ENCODE measurements at places on chromosomes 16 and 17.
A peak's percentile ranks its signal among the peaks of the same experiment; 100 is the strongest.

DNA sequence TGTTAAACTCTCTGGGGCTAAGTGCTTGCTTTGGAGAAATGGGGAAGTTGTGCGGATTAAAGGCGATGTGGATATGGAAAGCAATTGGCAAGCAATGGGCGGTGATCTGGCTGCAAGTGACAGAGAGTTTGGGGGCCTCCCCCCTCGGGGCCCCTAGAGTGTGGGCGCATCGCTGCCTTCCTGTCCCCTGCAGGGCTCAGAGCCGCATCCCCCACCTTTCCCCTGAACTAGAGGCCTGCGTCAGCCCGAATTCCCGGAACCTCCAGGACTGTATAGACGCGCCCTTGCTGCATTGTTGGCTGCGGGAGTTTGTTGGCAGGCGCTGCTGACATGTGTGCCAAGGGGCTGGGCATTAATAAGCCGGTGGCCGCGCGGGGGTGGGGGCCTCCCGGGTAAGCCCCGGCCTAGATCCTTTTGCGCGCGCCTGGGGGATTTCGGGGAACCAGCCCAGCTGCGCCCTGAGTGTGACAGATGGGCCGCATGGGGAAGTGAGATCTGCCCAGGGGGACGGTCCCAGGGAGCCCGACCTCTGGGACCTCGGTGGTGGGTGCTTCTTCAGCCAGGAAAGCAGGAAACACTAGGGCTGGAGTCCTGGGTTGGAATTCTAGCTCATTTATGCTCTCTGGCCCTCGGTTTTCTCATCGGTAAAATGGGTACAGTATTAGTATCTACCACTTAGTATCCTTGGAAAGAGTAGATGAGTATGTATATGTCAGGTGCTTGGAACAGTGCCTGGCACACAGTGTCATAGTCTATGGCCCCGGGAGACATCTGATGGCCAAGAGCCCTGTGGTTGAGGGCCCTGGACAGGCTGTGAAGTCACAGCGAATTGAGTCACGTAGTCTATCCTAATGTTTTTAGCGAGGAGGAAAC is 1.0 kb downstream of the EEF2K start:
- DNase-seq = peak; percentile 70

GRCh38 chr16:4266372-4266771 is 6.5 kb downstream of the TFAP4 start:
- DNase-seq = peak; percentile 39

DNA sequence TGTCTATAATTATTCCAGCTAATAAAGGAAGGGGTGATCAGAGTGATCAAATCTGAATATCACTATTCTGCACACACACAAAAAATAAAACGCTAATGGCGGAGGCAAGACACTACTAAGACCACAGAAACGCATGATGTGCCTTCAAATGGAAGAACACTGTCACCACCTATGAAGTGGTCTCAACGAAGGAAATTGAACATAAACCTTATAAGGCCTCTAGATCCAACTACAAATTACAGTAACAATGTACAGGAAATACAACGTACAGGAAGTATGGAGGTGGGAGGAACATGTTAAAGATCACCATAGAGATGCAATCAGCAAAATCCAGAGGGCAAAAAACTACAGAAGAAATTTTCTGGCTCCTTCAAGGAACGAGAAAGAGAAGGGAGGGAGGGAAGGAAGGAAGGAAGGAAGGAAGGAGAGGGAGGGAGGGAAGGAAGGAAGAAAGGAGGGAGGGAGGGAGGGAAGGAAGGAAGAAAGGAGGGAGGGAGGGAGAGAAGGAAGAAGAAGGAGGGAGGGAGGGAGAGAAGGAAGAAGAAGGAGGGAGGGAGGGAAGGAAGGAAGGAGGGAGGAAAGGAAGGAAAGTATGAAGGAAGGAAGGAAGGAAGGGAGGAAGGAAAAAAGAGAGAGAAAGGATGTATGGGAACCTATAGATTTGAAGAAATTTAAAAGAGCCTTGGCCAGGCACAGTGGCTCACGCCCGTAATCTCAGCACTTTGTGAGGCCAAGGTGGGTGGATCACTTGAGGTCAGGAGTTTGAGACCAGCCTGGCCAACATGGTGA is 3.1 kb upstream of the SGCA start:
- no peak for DNase-seq

- no peak for DNase-seq
Measured at GRCh38 chr17:43637563-43638323, 24.0 kb downstream of the MEOX1 start.

DNA sequence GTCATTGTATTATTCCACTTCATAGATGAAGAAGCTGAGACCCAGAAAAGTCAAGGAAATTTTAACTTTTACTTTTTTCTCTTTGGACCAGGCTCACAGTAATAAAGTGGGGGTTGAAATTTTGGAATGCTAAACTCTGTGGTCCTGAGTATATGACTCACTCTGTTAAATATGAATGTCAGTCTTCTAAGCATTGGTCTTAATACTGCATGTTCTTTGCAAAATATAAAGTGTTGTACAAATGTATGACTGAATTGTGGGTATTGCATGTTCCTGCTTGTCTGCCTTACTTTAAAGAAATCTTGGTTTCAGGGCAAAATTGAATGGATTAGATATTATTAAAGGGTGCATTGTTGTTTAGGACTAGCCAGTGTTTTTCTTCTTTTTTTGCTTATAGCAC is 950.8 kb upstream of the GOT2 start:
- no peak for DNase-seq

DNA sequence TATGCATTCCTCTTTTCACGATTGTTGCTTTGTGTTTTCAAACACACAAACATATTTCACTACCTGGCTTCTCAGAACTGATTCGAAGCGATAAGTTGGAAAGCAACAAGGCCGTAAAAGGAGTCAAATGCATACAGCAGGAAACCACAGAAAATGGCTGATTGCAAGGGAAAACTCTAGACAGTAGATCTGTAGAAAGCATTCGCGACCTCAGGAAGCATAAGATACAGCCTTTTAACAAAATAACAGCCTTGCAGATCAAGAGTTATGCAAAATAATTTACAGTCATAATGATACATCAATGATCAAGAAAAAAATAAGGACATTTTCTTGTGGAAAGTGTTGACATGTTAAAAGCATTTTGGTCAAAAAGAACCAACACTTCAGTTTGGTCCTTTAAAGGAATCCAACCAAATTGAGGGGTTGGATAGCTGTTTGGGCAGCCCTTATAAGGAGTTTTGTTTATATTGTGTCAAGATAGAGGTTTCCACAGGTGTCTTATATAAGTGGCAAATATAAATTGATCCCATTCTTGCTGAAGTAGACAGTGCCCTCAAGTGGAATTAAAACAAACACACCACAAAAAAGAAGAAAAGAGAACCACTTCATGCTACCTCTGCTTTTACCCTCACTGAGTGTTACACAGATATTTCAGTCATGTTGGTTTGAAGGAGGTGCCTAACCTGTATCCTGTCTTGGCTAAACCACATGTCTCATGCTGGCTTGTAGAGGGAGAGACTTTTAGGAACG is 5.5 kb downstream of the CYLD start:
- peak; percentile 32 for DNase-seq

DNA sequence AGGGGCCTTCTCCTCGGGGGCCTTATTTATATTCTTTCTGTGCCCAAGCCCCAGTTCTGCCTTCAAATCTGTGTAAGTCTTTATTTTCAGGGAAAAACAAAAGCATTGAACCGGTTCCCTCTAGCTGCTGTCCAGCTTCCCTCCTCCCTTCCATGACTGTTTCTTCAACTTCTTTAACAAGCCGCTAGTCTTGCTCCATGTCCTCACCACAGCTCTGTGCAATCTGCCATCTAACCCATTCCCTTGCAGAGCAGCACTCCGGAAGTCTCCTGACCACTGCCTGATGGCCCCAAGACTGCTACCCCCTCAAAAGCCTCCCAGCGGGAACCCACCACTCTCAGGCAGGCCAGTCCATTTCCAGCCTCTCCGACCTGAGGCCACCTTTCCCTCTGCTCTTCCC is 16.9 kb downstream of the EMC8 start:
- no peak for DNase-seq

GRCh38 chr16:30356401-30357084 is 1.4 kb upstream of the CD2BP2 start:
- DNase-seq = no peak

DNA sequence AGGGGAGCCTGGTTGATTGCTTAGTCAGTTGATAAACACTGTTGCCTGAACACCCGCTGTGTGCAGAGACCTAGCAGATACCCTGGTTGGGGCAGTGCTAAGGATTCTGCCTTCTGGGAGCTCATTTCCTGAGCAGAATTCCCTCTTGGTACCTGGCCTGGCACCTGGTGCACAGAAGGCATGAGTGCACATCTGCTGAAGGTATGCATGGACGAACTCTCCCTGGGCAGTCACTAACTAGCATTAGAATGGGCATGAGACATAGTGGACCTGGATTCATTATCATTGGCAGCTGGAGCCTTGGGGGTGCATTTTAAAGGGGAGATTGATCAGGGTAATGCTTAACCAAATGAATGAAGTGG is 13.1 kb downstream of the ADCY7 start:
- DNase-seq = no peak

DNA sequence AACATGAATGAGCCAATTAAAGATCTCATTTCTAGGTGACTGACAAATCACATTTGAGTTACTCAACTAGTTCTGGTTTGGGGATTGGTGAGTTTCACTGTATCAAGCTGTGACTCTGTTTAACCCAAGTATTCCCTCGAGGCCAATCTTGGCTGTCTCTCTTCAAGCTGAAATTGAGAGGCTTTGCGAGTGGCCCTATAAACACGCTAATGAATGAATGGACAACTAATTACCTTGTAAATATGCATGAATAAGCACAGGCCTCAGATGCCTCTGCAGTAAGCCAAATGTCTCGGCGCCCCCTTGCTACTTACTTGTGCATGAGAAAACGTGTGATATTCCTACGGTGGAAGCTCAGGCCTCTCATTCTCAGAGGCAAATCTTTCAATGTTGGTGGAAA is 450.3 kb upstream of the PSMD7 start:
- DNase-seq = no peak

- no peak for DNase-seq
Measured at GRCh38 chr16:50393416-50393815, 24.6 kb upstream of the BRD7 start.

GRCh38 chr16:48611329-48612137 is 1.6 kb upstream of the N4BP1 start:
- no peak for DNase-seq

DNA sequence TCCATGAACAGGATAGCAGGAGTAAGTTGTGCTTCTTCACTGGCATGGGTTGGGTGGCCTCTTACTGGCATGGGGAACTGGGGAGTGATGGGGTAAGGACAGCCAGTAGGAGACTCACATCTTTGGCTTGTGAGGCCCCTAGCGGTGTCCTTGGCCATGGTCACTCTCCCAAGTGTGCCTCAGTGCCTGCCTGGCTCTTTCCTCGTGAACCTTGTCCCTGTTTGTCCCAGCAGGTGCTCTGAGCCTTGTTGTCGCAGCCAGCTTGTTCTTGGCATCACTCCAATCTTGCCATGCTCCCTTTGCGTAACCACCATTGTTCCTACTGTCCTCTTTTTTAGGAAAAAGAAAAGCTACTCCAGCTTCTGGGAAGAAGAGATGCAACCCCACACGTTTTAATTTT is 53.6 kb upstream of the SDK2 start:
- DNase-seq = no peak

GRCh38 chr17:12421646-12422306 is 243.9 kb upstream of the MYOCD start:
- no peak for DNase-seq

- DNase-seq = no peak
Measured at GRCh38 chr17:17120701-17121100, 78.4 kb downstream of the MPRIP start.

- no peak for DNase-seq
Measured at GRCh38 chr17:40371261-40371929, 6.9 kb upstream of the GJD3 start.

DNA sequence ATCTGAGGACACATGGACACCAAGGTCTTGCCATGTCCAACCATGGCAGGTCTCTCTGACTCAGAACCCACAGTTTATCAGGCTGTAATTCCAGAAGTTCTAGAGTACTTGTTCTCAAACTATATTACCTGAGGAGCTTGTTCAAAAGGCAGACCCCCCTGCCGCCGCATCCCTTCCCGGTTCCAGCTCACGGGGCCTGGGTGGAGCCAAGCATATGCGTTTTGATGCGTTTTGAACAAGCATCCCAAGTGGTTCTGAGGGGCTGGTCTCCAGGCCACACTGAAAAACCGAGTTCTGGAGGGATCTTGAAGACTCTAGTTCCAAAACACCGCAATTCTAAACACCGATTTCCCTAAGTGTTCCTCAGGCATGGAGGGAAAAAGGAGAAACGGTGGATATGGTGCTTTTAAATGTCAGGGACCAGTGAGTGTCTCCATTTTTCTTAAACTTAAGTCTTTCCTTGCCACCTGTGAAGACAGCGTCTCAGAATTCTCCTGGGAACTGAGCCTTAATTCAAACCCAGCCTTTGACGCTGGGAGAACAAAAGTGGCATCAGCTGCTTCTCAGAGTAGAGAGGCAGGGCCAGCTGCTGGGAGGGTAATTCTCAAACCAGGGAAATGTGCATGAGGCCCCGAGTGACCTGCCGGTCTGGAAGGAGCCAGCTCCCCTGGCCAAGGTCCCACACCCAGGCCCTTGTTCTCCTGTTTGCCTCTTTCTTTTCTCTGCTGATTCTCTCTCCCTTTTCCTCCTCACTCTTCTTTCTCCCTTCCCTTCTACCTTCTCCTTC is 84.4 kb upstream of the PLCG2 start:
- no peak for DNase-seq

GRCh38 chr16:85416228-85417109 is 196.7 kb upstream of the GSE1 start:
- DNase-seq = peak; percentile 60

- DNase-seq = peak; percentile 76
Measured at GRCh38 chr17:44556166-44556831, 985 bp upstream of the FZD2 start.

DNA sequence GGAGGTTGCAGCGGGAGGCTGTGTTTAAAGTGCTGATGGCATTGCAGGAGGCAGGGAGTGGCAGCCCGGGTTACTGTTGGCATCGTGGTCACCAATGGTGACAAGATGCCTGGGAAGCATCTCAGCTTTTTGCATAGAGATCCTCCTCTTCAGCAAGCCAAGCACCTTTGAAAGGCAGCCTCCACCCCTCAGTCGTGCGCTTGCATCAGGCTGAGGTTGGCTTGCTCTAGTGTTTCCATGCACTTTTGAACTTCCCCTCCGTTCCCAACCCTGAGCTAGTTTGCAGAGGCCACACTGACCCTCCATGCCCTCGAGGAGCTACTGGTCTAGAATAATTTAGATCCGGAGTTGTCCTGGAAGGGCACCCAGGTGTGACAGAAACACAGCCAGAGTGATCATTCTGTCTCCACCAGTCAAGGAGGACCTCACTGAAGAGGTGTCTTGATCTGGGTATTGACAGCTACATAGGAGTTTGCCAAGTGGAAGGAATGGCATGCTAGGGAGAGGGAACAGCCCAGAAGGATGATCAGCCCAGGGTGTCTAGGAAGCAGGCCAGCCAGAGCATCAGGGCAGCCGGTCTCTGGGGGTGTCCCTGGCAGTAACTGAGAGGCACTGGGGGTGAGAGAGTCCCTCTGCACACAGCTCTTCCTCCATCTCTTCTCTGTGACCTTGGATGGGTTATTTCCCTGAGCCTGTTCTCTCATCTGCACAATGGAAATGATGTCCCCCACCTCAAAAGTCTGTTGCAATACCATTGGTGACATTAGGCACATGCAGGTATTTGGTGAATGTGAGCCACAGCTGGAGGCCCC is 7.7 kb downstream of the BEAN1 start:
- DNase-seq = no peak

- DNase-seq = no peak
Measured at GRCh38 chr16:80025236-80025635, 424.7 kb upstream of the MAF start.
